ENCODE measurements at places on chromosomes 3 and 15.

GRCh38 chr3:47746264-47746663 is 35.4 kb downstream of the SMARCC1 start:
- DNase-seq: no peak
- H3K27me3 ChIP-seq: no peaks in the 10 kb centered on the region
- H3K36me3 ChIP-seq: peaks cover 20% of the 10 kb centered on the region

GRCh38 chr3:59135096-59135495 is 85.3 kb upstream of the CFAP20DC start:
- peaks cover 2% of the 10 kb centered on the region for H3K27me3 ChIP-seq
- no peaks in the 10 kb centered on the region for H3K36me3 ChIP-seq
- no peak overlapping the region for H3K27ac ChIP-seq
- no peak for DNase-seq
- H3K4me3 ChIP-seq: no peak overlapping the region

DNA sequence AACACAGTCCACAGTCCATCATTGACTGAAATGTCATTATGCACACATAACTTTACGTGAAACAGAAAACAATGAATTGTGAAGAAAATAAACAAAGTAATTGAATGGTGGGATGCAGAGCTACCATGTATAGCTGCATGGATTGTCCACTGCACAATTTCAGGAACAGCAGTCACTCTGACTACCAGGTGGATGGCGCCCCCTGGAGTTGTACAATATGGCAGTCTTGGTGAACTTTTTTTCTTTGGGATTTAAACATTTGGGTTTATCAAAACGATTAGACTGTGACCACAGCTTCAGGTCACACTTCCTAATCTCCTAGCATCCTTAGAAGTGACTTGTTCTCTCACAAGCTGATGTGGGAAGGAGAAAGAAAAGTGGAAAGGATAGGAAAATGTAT is 48.9 kb upstream of the TCF12 start:
- H3K27me3 ChIP-seq: no peaks in the 10 kb centered on the region
- no peaks in the 10 kb centered on the region for H3K36me3 ChIP-seq
- H3K27ac ChIP-seq: no peak overlapping the region
- H3K4me3 ChIP-seq: no peak overlapping the region
- no peaks in the 10 kb centered on the region for H3K4me1 ChIP-seq
- DNase-seq: no peak

GRCh38 chr3:34219556-34219955 is 421.1 kb downstream of the PDCD6IP start:
- peaks cover 23% of the 10 kb centered on the region for H3K4me1 ChIP-seq
- no peak overlapping the region for H3K4me3 ChIP-seq
- no peak for DNase-seq
- H3K27me3 ChIP-seq: no peaks in the 10 kb centered on the region
- H3K36me3 ChIP-seq: peaks cover 9% of the 10 kb centered on the region

GRCh38 chr15:90941038-90941437 is 6.0 kb downstream of the UNC45A start:
- no peak overlapping the region for H3K27ac ChIP-seq
- H3K4me1 ChIP-seq: peaks cover 9% of the 10 kb centered on the region
- H3K27me3 ChIP-seq: no peaks in the 10 kb centered on the region

DNA sequence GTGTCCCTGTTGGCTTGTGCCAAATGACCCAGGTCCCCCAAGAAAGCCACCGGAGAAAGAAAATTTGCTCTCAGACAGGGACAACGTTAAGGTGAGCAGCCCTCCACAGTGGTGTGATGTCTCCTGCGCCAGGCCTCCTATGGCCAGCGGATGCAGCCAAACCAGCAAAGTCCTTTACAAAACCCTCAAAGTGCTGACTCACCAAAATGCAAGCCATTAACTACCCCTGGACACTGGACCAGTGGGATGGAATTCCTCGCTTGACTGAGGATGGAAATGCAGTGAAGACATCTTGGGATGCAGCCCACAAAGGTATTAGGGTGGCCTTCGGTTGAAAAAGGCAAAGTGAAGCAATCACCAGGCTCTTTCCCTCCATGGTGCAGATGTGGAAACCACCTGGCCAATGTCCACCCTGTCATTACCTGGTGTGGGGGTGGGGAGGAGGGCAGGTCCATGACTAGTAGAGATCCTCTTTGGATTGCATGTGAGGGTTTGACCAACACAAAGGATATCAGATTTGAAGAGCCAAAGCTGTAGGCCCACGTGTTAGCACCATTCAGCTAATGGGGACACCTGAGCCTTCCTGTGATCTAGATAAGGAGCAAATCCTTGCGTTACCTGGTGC is 127.4 kb upstream of the SLC6A11 start:
- H3K27ac ChIP-seq: no peak overlapping the region
- no peak overlapping the region for H3K4me3 ChIP-seq
- no peaks in the 10 kb centered on the region for H3K4me1 ChIP-seq
- no peak for DNase-seq
- H3K27me3 ChIP-seq: peaks cover 9% of the 10 kb centered on the region

DNA sequence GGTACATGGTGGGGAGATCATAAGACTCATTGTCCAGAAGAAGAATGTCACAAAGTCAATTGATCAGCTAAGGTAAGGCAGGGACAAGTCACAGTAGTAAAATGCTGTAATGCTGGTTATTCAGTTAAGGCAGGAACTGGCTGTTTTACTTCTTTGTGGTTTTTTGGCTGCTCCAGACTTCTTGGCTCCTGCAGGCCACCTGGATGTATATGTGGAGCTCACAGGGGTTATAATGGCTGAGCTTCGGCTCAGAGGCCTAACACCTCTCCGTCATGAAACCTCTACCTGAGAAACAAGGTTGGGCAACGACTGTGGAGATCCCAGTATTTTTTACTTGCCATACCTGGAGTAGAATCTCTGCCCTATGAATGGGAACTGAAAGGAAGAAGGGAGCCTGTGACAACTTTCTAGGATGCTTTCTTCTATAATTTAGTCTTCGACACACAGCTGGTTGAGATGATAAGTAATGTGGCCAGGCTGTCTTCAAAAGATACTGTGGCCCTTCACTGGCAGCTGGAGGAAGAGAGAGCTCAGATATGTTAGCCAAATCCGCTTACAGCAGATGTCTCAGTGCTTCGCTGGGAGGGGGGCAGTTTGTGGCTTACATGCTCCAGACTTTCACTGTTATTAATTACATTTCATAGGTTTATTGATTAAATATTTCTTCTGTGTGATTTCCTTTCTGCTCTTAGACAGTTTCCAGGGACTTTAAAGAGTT is 887.8 kb downstream of the IGSF11 start:
- no peaks in the 10 kb centered on the region for H3K27me3 ChIP-seq
- no peaks in the 10 kb centered on the region for H3K4me1 ChIP-seq
- no peaks in the 10 kb centered on the region for H3K36me3 ChIP-seq
- H3K4me3 ChIP-seq: no peak overlapping the region
- H3K27ac ChIP-seq: no peak overlapping the region

DNA sequence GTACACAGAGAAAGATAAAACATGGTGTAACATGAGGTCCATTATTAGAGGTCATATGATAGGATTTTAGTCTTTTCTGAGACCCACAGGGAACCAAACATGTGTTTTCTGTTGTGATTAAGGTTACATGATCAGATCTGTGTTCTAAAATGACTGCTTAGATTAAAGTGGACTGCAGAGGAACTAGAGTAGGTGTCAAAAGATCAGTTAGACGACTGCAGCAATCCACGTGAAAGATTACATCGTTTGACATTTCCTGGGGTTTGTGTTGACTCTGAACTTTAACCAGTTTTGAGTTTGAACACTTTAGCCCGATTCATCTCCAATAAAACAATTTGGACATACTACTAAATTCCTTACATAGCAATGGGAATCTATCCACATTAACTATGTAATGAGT is 5.1 kb downstream of the MIX23 start:
- no peak overlapping the region for H3K4me3 ChIP-seq
- no peak for DNase-seq
- peaks cover 18% of the 10 kb centered on the region for H3K4me1 ChIP-seq

DNA sequence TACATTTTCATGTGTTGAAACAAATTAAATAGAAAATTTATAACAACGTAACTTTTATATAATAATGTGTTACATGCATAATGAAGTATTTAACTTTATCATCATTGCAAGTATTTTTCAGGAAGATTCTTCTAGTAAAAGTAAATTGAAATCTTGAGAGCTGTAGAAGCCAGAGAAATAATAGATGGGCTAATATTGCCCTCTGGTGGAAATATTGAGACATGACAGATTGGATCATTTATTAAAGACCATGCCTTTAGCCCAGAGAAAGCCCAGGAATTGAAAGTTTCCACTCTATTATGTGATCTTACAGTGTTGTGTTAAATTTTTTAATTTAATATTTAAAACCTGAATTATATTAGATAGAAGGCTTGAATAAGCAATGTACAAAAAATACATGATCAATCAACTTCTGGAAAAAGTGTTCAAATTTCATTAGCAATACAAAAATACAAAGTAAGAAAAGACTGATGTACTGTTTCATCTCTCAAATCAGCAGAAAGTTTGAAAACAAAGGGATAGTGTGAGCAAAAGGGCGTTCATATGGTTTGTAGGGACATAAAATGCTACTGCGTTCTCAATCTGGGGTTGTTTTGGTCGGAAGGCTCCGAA is 52.7 kb upstream of the SPTSSB start:
- H3K4me1 ChIP-seq: no peaks in the 10 kb centered on the region
- H3K27ac ChIP-seq: no peak overlapping the region
- H3K36me3 ChIP-seq: no peaks in the 10 kb centered on the region
- H3K27me3 ChIP-seq: peaks cover 2% of the 10 kb centered on the region
- no peak overlapping the region for H3K4me3 ChIP-seq
- DNase-seq: peak; percentile 9

- no peak overlapping the region for H3K27ac ChIP-seq
- no peaks in the 10 kb centered on the region for H3K27me3 ChIP-seq
- H3K36me3 ChIP-seq: no peaks in the 10 kb centered on the region
- H3K4me1 ChIP-seq: peaks cover 4% of the 10 kb centered on the region
- H3K4me3 ChIP-seq: no peak overlapping the region
Measured at GRCh38 chr15:68616397-68616796, 37.6 kb downstream of the CORO2B start.

DNA sequence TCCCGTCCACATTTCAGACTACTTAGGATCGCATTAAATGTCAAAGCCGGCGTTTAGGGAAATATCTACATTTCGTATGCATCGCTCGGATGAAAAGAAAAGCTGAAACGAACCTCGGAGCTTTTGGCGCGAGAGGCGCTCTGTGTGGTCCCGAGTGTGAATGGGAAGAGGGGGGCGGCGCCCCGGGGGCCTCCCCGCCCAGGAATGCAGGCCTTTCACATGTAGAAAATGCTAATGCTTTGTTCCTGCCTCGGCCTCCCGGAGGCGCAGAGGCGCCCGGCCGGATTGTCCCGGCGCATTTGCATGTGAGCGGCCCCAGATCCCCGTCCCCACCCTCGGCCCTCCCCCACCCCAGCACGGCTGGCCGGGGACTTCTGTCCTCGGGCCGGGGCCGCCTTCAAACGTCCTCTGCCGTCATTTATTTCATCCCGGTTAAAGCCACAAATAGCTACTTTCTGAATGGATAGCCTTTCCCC is 37.0 kb upstream of the TRIM71 start:
- peak; percentile 19 for DNase-seq
- H3K4me3 ChIP-seq: peak overlapping the region; percentile 96
- peak overlapping the region; percentile 72 for H3K27ac ChIP-seq
- H3K4me1 ChIP-seq: peaks cover 3% of the 10 kb centered on the region
- no peaks in the 10 kb centered on the region for H3K27me3 ChIP-seq

- H3K4me1 ChIP-seq: no peaks in the 10 kb centered on the region
- no peaks in the 10 kb centered on the region for H3K27me3 ChIP-seq
- no peak for DNase-seq
- no peak overlapping the region for H3K27ac ChIP-seq
- no peak overlapping the region for H3K4me3 ChIP-seq
Measured at GRCh38 chr3:117567906-117568305, 858.3 kb downstream of the TUSC7 start.

GRCh38 chr15:40598672-40599071 is 4.6 kb downstream of the KNL1 start:
- H3K4me3 ChIP-seq: no peak overlapping the region
- peaks cover 2% of the 10 kb centered on the region for H3K27me3 ChIP-seq
- no peaks in the 10 kb centered on the region for H3K36me3 ChIP-seq
- no peak for DNase-seq
- H3K4me1 ChIP-seq: peaks cover 7% of the 10 kb centered on the region
- no peak overlapping the region for H3K27ac ChIP-seq

Measured in memory B cell (primary cell).